NCI-H187 (cell line): ENCODE measurements at places on chromosomes 1 and 21.

DNA sequence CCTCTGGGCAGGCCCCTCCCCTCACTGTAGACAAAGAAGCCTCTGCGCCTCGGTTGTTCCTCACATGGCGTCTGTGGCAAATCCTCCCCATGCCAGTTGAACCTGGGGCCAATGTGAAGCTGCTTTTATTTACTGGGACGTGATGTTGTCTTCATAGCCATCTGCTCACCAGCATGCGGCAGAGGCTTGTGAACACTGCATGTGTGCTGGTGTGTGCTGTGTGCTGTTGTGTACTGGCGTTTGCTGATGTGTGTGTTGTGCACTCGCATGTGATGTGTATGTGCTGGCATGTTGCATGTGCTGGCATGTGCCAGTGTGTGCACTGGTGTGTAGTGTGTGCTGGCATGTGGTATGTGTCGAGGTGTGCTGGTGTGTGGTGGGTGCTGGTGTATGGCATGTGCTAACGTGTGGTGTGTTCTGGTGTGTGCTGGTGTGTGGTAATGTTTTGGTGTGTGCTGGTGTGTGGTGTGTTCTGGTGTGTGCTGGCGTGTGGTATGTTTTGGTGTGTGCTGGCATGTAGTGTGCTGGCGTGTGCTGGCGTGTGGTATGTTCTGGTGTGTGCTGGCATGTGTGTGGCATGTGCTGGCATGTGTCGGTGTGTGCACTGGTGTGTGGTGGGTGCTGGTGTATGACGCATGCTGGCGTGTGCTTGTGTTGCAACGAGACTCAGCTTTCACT is 37.2 kb upstream of the TRAPPC10 start:
- DNase-seq: no peak

- no peak for DNase-seq
Measured at GRCh38 chr1:49864581-49864980, 159.2 kb downstream of the AGBL4 start.

DNA sequence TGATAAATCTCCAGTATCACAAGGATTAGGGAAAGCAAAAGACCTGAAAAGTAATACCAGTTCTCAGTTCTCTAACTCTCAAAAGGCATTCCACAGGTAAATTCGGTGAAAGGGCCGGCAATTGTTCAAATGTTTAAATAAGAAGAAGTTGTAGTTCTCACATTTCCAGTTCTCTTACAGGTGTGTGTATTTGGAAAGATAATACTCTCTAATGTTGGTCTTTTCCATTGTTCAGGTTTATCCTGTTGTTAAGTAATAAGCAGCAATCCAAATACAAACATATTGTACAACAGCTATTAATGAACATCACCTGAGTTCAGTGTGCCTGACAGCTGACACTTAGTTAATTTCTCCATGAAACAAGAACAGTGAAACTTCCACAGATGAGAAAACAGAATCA is 13.2 kb upstream of the PRKAB2 start:
- DNase-seq: no peak

GRCh38 chr1:238811211-238811879 is 575.0 kb upstream of the CHRM3 start:
- DNase-seq: no peak

- no peak for DNase-seq
Measured at GRCh38 chr1:209840611-209841010, 12.8 kb downstream of the UTP25 start.

DNA sequence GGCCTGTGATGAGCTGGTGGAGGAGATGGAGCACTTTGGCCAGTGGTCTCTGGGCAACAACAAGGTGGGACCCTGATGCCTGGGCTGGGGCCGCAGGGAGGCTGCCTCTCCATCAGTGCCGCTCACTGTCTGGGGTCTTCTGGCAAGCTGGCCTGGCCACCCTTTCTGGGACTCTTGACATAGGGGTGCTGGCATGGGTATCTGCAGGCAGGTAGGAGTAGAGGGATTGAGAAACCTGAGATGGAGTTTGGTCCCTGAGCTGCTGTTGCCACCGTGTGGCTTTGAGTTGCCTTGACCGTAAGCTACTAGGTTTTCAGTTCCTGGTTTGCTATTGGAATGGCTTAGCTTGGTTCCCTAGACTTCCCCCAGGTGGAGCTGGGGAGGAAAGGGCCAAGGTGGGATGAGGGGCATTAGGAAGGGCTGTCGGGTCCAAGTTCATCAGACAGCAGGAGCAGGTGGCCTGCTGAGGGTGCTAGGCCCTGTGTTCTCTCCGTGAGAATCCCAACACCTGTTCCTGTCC is 13.2 kb upstream of the MFN2 start:
- DNase-seq: peak; percentile 24

- no peak for DNase-seq
Measured at GRCh38 chr21:35319684-35320283, 270.7 kb upstream of the RUNX1 start.

DNA sequence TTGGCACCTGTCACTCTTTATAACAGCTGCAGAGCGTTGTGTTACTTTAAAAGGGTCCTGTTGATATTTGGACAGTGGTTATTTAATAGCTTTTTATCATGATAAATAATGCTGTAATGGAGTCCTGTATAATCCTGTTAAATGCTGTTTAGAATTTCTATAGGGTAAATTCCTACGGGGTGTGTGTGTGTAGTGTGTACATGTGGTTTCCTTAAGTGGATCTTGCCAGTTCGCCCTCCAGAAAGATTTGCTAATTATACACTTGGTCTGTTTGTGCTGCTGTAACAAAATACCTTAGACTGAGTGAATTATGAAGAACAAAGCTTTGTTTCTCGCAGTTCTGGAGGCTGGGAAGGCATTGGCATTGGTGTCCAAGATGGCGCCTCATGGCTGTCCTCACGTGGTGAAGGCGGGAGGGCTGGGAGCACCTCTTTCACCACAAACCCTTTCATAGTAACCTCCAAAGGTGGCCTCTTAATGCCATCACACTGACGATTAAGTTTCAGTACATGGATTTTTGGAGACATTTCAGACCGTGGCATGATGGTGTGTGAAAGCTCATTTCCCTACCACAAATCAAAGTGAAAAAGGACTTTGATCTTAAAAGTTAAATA is 11.2 kb downstream of the PRMT2 start:
- peak; percentile 61 for DNase-seq

GRCh38 chr1:234398849-234399381 is 25.7 kb downstream of the COA6 start:
- no peak for DNase-seq

- no peak for DNase-seq
Measured at GRCh38 chr21:45763074-45763473, 119.5 kb downstream of the PCBP3 start.

DNA sequence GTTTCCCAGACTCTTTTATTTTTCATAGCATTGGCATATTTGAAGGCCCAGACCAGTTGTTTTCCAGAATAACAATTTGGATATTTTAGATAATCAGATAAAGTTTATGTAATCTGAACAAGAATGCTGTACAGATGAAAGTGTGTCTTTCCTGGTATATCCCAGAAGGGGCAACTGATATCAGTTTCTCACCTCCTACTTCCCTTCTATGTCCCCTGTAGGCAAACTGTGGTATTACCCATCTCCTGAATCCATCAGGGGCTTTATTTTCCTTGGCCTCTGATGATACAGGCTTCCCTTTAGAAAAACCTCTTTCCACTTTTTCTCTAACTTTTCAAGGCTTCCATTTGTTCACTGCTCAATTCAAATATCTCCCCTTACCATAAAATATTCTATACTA is 87.5 kb upstream of the RGS1 start:
- DNase-seq: no peak

- no peak for DNase-seq
Measured at GRCh38 chr1:19644681-19645410, 735 bp downstream of the NBL1 start.

- no peak for DNase-seq
Measured at GRCh38 chr1:100832694-100833428, 61.8 kb downstream of the EXTL2 start.

DNA sequence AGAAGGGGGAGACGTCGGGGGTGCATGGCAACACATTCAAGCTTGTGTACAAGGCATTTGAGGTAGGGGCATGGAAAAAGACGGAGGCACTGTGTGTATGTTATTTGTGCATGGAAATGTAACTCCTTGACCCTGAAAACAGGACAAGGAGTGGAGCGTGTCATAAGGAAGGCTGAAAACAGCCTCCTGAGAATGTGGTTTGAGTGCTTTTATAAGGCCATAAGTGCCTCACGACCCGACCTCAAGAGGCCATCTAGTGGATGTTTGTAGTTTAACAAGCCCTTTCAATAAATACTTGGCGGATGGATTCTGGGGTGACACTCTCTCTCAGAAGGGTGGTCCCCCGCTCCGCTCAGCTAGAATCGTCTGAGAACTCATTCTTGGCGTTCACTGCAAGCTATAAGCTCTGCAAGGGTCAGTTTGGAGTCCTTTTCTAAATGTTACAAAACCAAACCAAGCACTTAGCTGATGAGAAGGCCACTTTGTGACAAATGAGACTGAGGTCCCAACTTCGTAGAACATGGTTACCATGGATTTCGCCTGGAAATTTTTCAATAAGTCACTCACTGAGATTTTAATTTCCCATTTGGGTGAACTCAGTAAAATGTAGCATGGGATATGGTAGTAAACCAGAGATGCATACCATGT is 38.8 kb upstream of the CLCA4 start:
- DNase-seq: no peak

DNA sequence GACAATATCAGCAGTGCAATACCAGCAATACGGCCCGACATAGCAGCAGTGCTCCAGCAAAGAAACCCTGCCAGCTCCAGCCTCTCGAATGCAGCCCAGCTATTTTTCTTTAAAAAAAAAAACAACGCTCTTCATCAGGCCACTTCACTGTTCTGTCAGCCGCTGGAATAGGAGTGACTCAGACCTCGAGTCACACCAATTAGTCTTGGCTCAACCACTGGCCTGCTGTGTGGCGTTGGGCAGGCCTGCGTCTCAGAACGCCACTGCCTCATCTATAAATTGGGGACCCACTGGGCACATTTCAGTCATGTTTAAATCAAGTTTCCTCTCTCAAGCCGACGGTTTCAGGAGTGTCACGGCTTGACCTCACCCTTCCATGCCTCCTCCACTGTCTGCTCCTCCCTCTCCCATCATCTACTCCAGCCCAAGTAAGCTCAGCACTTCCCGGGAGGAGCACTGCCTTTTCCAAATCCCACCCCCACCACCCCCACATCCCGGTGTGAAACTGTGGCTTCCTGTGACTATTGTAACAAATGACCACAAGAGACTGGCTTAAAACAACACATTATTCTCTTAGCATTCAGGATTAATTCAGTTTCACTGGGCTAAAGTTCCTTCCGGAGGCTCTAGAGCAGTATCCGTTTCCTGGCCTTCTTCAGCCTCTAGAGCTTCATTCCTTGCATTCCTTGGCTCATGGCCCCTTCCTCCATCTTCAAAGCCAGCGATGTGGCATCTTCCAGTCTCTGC is 71.9 kb upstream of the EFHD2 start:
- no peak for DNase-seq

DNA sequence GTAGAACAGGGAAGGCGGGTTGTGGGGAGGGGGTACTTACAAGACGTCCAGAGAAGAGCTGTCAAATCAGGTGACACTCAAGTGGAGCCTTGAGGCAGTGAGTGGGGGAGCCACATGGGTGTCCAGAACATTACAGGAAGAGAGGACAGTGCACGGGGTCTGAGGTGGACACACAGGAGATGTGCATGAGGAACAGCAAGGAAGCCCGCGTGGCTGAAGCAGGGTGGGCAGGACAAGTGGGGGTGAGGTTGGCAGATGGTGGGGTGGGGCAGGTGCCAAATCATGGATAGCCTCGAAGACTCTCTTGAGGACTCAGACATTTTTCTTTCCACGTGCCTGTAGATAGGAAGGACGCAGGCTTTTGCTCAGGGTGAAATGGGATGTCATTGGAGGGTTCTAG is 921 bp downstream of the SMPDL3B start:
- DNase-seq: no peak

- no peak for DNase-seq
Measured at GRCh38 chr1:224730540-224730939, 114.4 kb downstream of the CNIH3 start.

DNA sequence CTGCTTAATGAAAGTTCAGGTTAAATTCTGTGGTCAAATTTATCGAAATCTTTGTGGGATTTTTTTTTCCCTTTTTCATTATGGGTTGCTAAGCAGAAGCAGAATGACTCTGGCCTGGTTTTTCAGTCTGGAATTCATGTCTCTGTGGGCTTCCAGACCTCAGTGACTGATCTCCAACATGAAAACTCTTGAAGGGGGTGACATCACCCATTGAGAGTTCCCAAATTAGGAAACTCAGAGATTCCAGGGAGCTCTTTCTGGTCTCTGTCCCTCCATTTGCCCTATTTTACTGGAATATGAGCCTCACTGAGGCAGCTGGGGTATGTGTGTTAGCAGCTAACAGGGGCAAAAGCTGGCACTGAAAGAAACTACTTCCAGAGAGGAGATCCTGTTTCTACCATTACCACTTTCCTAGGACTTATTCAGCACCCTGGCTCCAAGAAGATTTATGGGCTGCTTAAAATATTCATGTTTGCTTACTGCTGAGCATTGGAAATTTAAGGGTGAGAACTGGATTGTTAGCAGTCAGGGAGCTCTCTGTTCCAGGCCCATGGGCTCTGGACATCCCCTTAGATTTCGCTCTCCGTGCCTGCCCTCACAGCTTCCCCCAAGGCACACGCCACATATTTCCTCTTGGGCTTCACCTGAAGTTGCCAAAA is 203.4 kb upstream of the SPAG17 start:
- no peak for DNase-seq

DNA sequence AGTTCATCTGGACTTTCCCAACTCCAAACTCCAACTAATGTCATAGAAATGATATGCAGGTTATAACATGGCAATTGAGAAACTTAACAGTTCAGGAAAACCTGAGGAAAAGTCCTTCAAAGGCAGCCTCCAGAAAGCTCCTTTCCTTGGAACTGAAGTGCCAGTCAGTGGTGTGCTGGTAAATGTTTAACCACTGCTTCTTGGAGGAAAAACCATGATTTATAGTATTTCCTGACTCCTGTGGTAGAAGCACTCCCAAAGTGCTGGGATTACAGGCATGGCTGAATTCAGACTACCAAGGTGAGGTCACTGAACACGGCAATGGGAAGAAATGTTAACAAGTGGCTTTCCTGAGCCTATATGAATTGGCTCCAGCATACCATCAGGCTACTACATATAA is 26.7 kb upstream of the ZNHIT6 start:
- DNase-seq: no peak

- no peak for DNase-seq
Measured at GRCh38 chr21:20943561-20943997, 54.6 kb upstream of the NCAM2 start.

- DNase-seq: no peak
Measured at GRCh38 chr1:156439777-156440183, 60.8 kb downstream of the MEF2D start.

DNA sequence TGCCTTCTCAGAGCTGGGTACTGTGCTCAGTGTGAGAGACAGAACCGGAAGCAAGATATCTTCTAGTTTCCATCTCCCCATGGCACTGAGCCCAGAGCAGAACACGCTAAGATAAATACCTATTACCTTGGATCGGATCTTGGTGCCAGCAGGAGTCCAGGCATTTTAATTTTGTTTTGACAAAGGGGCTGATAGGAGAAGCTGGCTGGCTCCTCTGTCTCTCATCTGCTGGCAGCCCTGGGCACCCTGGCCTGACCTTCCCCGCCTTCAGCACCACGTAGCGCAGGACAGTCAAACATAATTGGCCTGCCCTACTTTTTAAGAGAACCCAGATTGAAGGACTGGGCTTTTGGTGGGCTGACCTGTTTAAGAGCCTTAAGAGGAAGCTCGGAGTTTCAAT is 160.7 kb upstream of the KLHDC7A start:
- no peak for DNase-seq

GRCh38 chr1:247530785-247531184 is 5.5 kb downstream of the OR2C3 start:
- no peak for DNase-seq

GRCh38 chr1:227951624-227952373 is 4.1 kb upstream of the WNT9A start:
- DNase-seq: no peak

GRCh38 chr1:207962716-207963426 is 51.9 kb upstream of the CD34 start:
- DNase-seq: no peak
